ENCODE measurements at places on chromosomes 13 and 19. TPM values are rescaled to one million over a fixed set of nuclear protein-coding genes. Genes with fewer than 3 reads are reported as not detected.

- DNase-seq = no peak
These were observed 38.9 kb downstream of the DZIP1 start for GRCh38 chr13:95605448-95606125.

GRCh38 chr13:72368031-72368430 lies 359.4 kb downstream of the MZT1 start:
- DNase-seq = no peak

GRCh38 chr13:112852392-112852791 lies 116.6 kb upstream of the MCF2L start:
- DNase-seq = no peak

DNA sequence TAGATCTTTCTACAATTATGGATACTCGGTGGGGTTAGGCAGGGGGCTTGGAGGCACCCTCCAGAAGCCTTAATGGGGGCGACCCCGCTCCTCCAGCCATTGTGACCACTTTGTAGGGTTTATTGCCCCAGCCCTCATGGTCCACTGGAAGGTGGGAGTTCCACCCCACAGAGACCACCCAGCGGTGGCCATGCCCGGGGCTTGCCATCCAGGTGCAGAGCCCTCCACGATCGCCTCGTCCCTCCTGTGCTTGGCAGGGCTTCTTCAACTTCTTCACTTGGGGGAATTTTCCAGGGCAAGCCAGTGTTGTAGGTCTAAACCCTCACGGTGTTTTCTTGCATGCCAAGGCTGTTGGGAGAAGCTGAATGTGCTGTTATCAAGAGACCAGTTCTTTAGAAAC lies 16.1 kb downstream of the ZNF536 start:
- no peak for DNase-seq

DNA sequence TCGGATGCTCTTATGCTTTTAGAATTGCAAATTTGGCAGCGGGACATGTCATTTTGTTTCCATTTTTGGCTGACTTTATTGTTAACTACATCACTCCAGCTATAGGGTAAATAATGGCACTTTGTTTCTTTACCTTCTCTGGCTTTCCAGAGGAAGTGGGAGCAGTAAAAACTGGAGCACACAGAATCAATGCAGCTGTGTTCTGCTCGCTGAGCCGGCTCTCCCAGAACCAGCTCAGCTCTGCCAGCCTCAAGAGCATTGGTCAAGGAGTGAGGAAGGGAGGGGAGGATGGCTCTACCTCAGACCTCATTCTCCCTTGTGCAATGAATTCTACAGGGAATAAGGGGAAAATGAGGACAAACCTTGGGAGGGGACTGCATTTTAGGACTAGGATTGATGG lies 50.5 kb upstream of the SPATA13 start:
- no peak for DNase-seq

DNA sequence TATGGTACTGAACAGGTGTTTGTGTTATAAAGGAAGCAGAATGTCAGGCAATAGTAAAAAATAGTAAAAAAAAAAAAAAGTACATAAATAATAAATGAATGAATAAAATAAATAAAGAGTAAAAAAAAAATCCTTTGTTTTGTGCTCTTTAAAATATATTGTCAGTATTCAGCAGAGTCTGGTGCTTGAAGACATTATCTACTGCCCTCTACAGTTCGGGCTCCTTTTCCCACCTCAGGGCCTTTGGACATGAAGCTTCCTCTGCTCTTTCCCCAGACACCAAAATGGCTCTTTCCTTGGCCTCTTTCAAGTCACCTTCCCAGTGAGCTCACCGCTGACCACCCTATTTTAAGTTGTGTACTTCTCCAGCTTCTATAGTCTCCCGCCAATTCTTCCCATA lies 137.5 kb downstream of the TNFRSF19 start:
- no peak for DNase-seq

DNA sequence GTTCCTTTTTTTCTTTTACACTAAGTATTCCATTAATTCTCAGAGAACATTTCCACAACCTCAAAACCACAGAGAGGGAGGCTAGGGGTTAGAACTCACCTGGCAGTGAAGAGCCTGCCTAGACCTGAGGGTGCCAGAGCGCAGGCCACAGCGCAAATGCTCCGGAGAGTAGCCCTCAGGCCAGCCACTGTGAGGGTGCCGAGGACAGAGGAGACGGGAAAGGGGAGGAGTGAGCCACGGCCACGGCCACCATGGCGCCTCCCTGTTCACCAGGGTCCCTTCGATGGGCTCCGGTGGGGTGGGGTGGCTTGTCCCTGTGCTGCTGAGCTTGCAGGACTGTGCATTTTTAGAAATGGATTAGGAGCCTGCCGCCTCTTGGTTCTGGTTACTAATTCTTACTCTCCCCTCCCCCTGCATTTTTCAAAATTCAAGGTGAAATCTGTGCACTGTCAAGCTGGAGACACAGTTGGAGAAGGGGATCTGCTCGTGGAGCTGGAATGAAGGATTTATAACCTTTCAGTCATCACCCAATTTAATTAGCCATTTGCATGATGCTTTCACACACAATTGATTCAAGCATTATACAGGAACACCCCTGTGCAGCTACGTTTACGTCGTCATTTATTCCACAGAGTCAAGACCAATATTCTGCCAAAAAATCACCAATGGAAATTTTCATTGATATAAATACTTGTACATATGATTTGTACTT lies 58.8 kb downstream of the GGACT start:
- no peak for DNase-seq

DNA sequence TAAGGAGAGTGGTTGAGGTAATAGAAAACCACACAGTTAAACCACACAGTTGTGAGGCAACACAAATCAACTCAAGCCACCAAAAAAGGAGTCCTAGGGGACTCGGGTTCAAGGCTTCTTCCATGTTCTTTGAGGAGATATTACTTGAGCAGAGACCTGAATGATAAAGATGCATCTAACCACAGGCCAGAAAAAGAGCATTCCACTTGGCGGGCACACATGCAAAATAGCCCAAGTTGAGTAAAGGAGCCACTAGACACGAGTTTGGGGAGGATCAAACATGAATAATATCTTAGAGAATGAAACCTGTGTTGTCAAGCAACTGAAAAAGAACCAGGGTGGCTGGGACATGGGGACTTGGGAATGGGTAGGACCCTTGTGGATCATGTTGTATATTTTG lies 30.2 kb downstream of the NLRP4 start:
- no peak for DNase-seq

DNA sequence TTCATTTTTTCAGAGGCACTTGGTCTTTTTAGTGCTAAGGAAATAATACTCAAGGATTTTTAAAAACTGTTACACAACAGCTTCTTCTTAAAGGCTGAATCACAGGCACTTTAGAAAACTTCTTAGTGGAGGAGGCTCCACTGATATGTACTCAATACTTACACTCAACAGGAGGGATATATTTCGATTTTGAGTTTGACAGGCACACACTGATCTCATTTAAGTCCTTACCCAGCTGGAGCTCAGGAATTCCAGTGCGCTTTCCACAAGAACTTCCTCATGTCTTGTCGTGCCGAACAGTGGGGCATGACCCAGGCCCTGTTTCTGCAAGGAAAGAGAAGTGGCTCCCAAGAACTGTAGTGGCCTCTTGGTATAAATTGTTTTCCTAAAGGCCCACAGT lies 103.8 kb downstream of the RGCC start:
- no peak for DNase-seq

- no peak for DNase-seq
These were observed 1527.1 kb upstream of the PRR20A start for GRCh38 chr13:55613429-55614187.

DNA sequence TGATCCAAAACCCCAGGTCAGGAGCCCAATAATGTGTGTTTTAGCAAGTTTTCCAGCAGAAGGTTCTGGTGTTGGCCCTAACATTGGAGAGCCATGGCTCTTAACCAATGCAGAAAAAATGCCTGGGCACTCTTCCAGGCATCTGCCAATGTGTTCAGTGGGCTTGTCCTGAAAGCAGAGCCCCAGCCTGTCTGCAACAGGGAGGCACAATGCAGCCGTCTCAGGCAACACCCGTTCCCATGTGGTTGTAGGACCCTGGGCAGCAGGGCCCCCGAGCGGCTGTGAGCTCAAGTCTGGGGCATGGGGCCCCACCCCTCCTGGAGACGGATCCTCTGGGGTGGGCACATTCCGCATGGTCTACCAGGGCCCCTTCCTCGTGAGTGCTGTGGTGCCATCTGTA lies 58.1 kb upstream of the SIAH3 start:
- no peak for DNase-seq

GRCh38 chr13:95301968-95302393 lies 730 bp upstream of the ABCC4 start:
- DNase-seq = no peak

- DNase-seq = peak; percentile 65
These were observed 1.1 kb upstream of the ONECUT3 start for GRCh38 chr19:1752009-1752756.

DNA sequence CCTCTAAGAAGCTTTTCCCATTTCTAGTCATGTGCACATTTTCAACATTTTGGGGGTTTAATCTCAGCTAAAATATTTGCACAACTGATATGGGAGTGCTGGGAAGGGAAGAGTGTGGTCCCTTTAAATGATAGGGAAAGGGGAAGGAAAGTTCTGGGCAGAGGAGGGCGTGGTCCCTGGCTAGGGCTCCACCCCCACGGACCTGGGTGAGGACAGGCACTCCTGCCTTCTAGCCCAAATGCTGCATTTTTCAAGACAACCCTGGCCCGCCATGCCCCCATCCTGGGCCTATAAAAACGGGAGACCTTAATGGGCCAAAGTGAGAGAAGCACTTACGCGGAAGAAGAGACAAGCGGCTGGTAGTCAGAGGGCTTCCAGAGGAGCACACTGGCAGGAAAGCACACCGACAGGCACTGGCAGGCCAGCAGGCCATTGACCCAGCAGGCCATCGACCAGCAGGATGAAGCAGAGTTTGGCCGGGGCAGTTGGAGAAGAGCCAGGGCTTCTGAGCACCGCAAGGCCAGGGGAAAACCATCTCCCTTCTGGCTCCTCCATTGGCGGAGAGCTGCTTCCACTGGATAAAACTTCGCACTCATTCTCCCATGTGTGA lies 266.7 kb downstream of the SPRY2 start:
- no peak for DNase-seq

- peak; percentile 34 for DNase-seq
These were observed 28.7 kb upstream of the KCTD15 start for GRCh38 chr19:33767898-33768413.

- DNase-seq = no peak
These were observed 4.7 kb downstream of the AKAP8 start for GRCh38 chr19:15374796-15375440.

DNA sequence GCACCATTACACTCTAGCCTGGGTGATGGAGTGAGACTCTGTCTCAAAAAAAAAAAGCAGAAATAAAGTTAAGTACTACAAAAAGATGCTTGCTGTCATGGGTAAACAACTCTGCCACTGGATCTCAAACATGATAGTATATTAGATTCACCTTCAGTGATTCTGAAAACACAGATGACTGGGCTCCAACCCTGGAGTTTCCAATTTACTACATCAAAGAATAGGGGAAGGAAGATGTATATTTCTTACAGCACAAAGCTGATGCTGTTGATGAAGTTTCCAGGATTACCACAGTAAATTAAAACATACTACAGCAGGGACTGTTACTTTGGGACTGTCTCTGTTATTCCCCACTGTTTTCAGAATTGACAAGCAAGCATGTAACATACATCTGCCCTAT lies 5.2 kb downstream of the ZNF561 start:
- no peak for DNase-seq

DNA sequence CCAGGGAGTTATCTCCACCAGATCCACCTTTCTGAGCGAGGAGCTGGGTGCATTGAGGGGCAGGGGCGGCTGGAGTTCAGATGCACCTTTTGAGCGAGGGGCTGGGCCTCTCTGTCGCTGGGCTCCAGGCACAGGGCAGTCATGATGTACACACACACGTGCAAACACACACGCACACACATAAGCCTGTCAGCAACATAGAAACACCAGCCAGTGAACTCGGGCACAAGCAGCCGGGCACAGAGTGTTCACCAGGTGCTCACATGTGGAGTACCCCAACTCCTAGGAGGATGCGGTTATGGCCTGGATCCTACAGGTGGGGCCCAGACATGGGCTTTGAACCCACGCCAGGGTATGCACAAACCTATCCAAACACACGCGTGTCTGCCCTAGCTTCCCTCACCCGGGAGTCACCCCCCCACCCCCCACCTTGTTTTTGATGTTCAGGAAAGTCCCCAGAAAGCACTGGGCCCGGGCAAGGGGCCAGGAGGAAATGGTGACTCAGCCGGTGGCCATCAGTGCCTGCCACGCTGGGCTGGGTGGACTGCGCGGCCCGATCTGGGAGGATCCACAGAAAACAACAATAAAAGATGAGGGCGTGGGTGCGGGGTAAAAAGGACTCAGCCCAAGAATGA lies 13.3 kb downstream of the ARRDC2 start:
- no peak for DNase-seq

DNA sequence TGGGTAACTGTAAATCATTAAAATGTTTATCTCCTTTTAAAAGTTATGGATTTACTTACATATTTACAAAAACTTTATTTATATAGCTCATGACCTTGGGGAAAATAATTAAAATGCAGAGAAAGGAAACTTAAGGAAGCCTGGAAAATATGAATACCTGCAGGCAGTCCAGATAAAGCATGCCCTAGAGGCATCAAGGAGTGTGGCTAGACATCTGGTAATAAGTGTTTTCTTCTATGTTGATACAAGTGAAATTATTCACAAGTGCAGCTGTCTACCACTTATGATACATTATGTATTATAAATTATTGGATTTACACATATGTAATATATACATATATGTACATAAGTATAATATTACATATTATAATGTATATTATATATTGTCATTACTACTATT lies 207.9 kb downstream of the LMO7 start:
- no peak for DNase-seq

- DNase-seq = no peak
These were observed 835.6 kb downstream of the PCDH17 start for GRCh38 chr13:58467176-58467575.

DNA sequence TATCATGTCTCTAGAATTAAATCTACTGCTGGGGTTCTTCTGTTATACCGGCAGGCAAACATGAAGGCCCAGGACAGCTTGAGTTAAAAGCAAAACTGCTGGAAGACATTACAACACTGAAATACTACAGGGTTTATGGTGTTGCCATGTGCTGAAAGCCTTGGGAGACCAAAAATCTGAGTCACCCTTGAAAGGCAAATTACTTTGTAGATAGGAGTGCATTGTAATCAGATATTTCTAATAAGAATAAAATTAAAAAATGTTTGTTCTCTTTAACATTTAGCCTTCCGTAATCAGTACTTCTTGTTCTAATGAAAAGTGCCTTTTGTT lies 181.3 kb downstream of the PCDH9 start:
- no peak for DNase-seq

Gene NLRP9
- not detected for total RNA-seq

Gene SLC46A3
- total RNA-seq = 10.2 TPM

Gene ZNF681
- 6.0 TPM for total RNA-seq

Gene ATP12A
- not detected for total RNA-seq

Gene SIGLEC10
- total RNA-seq = 23.3 TPM

Gene RASIP1
- total RNA-seq = 0.36 TPM

Gene ZNF729
- total RNA-seq = not detected

Gene AP3D1
- total RNA-seq = 95.0 TPM

Gene NFILZ
- not detected for total RNA-seq

Gene RCBTB1
- total RNA-seq = 31.1 TPM
